Stimulated activated naive CD8-positive, alpha-beta T cell treated with anti-CD3 and anti-CD28 coated beads, Interleukin-15, amount 100 ng/mL, for 72 hours (primary cell): ENCODE measurements at places on chromosomes 3 and 15.

DNA sequence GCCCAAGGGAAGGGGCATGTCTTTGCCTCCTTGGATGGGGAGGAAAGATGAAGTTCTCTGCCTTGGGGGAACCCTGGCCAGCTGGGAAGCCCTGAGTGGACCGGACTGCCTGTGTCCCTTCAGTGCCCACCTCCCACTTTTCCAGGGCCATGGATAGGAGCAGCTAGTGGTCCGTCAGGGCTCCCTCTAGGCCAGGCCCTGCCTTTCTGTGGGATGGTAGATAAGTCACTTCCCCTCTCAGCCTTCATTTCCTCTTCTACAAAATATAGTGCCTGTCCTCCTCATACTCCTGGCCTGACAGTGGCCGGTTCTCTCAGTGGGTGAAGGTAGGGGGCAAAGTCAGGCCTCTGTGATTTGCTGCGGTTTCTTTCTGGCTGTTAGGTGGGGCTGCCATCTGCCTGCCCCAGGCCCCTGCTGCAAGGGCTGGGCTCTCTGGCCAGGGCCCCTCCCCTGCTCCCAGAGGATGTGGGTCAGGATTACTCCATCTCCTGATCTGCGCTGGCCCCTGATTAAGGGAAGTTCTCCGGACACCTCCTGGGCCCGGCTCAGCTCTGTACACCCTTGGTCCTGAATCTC is 1.4 kb downstream of the PLEKHO2 start:
- no peak for DNase-seq

DNA sequence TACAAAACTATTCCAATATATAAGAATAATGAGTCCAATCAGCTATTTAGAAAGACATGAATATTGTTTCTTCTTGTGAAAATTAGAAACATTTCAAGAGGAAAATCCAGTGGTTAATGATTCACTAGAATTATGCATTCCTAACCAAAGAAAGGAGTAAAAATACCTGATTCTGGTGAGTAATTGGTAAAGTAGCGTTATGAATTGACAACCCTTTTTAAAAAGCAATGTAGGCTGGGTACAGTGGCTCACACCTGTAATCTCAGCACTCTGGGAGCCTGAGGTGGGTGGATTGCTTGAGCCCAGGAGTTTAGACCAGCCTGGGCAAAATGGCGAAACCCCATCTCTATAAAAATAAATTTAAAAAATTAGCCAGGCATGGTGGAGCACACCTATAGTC is 43.3 kb downstream of the TOPAZ1 start:
- no peak for DNase-seq

GRCh38 chr3:8201886-8202285 is 299.7 kb upstream of the LMCD1 start:
- no peak for DNase-seq

- no peak for DNase-seq
Observed at GRCh38 chr3:11568503-11569155, 75.1 kb downstream of the VGLL4 start.

GRCh38 chr3:172133838-172134237 is 94.5 kb downstream of the FNDC3B start:
- no peak for DNase-seq

- DNase-seq = no peak
Observed at GRCh38 chr15:83372434-83372891, 74.7 kb upstream of the SH3GL3 start.

GRCh38 chr3:58824285-58824684 is 157.7 kb upstream of the FAM3D start:
- peak; percentile 20 for DNase-seq

GRCh38 chr3:133887803-133888703 is 7.6 kb downstream of the RAB6B start:
- DNase-seq = no peak

GRCh38 chr3:54859184-54859583 is 68.7 kb downstream of the LRTM1 start:
- DNase-seq = no peak

- peak; percentile 51 for DNase-seq
Observed at GRCh38 chr3:50503504-50504342, at the start of gene CACNA2D2. Gene CACNA2D2, minus strand, starts transcription at chr3:50503634. Its CDS starts 211 bp downstream, at chr3:50503423.

DNA sequence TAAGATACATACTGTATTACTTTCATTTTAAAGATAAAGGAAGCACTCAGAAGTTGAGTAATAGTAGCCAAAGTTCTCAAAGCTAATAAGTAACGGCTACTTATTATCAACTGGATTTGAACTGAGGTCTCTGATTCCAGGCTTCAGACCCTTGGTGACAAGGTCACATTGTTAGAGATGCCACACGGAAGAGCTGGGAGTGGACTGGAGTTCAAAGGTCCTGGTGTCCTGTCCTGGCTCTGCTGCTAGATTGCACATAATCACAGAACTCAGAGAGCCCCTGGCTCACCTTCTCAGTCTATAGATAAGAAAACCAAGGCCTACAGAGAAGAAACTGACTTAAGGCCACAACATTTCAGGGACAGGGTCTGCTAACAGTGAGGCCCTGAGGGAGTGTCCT is 75.3 kb downstream of the MYLK start:
- no peak for DNase-seq

DNA sequence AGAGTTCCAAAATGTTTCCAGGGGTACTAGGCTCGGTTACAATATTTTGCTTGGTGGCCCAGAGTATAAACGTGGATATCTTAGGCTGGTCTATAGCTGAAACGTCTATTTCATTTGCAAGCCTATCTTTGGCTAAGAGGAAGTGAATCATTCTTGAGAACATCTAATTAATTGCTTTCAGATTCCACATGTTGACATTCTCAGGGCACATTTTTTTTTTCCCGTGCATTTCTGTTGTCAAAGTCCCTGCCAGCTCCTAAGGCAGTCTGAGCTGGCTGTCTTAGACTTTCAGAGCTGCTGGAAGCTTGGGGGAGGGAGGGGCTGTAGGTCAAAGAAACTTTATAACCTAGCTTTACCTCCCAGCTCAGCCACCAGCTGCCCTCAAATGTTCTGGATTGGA is 23.2 kb upstream of the LAMP3 start:
- DNase-seq = no peak

- DNase-seq = no peak
Observed at GRCh38 chr15:99703603-99704443, 29.4 kb downstream of the LYSMD4 start.

- DNase-seq = no peak
Observed at GRCh38 chr15:91950631-91951329, 97.3 kb downstream of the SLCO3A1 start.

DNA sequence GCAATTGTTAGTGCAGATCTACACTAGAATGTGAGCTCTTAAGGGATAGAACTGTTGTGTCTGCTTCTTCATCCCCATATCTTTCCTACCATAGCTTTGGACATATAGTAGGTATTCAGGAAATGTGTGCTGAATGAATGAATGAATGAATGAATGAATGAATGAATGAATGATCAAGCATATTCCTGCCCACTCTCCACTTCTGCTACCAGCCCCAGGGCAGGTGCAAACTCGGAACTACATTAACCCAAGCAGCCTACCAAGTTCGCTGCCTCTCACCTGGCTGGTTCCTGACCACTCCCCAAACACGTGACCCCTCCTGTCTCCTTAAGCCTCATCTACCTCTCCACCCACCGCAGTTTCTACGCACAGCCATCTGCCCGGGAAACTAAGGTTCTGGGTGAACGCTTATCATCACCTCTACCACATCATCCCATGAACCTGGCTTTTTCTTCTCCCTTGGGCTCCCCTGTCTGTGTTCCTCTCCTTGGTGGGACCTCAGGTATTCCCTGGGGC is 26.8 kb downstream of the PAQR5 start:
- DNase-seq = no peak

- DNase-seq = no peak
Observed at GRCh38 chr3:135412475-135412874, 553.1 kb upstream of the PPP2R3A start.

DNA sequence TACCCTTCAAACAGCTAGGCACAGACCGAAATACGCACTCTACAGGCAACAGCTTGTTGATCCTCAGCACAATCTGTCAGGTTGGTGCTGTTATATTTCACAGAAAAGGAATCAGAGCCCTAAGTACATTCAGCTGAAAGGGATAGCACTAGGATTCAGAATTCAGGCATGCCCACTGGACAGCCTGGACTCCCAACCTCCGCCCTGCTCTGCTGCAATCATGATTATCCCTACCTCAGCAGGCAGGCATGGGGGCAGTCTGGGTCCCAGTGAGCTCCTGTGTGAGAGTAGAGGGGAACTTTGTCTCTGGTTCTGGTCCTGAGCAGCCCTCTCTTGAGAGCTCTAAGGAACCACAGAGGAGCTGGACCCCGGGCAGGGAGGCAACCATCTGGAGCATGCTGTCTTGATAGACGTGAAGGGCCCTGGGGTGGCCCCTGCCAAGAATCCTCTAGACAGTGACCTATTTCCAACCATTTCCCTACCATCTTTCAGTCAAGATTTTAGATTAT is 23.4 kb upstream of the NOX5 start:
- no peak for DNase-seq

GRCh38 chr3:119924111-119925094 is 142.5 kb downstream of the NR1I2 start:
- no peak for DNase-seq

DNA sequence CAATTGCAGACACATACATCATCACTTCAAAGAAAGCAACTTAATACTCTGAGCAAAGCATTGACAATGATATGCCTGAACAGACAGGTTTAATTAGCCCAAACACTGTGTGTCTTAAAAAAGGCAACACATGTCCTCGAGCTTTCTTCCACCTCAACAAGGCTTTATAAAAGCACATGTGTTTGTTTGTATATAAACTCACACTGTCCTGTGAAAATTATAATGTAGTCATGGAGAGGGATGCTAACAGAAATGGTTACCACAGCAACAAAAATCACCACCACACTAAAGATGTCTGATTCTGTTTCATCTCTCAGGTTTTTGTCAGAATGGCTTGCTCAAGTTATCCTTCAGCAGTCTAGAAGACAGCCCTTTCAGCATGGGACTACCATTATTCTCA is 314.7 kb downstream of the MAGI1 start:
- DNase-seq = no peak

DNA sequence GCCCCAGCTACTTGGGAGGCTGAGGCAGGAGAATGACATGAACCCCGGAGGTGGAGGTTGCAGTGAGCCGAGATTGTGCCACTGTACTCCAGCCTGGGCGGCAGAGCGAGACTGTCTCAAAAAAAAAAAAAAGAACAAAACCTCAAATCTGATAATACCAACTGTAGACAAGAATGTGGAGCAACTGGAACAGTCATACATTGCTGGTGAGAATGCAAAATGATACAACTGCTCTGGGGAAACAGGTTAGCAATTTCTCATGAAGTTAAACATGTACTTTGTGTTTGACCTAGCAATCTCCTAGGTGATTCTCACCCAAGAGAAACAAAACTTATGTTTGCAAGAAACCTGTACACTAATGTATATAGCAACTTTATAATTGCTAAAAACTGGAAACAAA is 4.4 kb upstream of the VHL start:
- no peak for DNase-seq

DNA sequence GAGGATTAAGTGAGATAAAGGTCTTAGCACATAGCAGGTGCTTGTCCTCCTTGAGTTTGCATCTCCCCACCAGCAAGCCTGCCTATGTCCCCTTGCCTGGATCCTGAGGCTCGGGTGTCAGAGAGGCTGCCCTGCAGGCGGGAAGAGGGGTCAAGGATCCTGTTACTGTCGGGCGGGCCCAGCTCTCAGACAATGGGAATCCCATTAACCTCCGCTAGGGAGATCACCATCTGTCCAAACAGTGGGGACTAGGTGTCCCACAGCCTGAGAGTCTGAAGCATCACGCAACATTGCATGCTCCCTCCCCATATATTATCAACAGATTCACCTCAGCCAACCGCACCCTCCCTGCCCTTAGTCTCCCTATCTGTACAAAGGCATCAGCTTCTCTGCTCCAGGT is 151.4 kb downstream of the FBLN2 start:
- DNase-seq = no peak

GRCh38 chr3:125141596-125142419 is 70.7 kb downstream of the SLC12A8 start:
- peak; percentile 82 for DNase-seq
